ENCODE measurements at places on chromosomes 12 and 14. TPM values are rescaled to one million over a fixed set of nuclear protein-coding genes. Genes with fewer than 3 reads are reported as not detected.

DNA sequence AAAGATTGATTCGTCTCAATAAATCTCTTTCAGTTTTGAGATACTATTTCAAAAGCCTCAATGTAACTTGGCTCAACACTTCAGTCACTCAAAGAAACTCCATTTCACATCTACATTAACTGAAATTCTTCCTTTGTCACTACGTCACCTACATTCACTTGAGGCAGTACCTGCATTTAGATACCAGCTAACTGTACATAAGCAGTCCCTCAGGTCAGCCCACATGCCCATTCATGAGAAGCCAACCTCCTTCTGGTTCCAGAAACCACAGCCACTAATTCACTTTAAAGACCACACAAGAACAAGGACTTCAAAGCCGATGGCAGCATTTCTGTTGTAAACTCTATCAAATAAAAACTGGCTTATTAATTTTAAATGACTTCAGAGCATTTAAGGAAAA lies 43.0 kb downstream of the SETD3 start:
- no peak for DNase-seq

DNA sequence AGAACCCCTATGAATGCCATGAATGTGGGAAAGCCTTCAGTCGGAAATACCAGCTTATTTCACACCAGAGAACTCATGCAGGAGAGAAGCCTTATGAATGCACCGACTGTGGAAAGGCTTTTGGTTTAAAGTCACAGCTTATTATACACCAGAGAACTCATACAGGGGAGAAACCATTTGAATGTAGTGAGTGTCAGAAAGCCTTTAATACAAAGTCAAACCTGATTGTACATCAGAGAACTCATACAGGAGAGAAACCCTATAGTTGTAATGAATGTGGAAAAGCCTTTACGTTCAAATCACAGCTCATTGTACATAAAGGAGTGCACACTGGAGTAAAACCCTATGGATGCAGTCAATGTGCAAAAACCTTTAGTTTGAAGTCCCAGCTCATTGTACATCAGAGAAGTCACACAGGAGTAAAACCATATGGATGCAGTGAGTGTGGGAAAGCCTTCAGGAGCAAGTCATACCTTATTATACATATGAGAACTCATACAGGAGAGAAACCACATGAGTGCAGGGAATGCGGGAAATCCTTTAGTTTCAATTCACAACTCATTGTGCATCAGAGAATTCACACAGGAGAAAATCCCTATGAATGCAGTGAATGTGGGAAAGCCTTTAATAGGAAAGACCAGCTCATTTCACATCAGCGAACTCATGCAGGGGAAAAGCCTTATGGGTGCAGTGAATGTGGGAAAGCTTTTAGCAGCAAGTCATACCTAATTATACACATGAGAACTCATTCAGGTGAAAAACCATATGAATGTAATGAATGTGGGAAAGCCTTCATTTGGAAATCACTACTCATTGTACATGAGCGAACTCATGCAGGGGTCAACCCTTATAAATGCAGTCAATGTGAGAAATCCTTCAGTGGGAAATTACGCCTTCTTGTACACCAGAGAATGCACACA lies 22.3 kb downstream of the ZNF268 start:
- DNase-seq, result no peak

- peak; percentile 49 for DNase-seq
These were observed 3.2 kb upstream of the COX8C start for GRCh38 chr14:93343797-93344196.

Gene RFLNA
- 0.76 TPM for total RNA-seq

DNA sequence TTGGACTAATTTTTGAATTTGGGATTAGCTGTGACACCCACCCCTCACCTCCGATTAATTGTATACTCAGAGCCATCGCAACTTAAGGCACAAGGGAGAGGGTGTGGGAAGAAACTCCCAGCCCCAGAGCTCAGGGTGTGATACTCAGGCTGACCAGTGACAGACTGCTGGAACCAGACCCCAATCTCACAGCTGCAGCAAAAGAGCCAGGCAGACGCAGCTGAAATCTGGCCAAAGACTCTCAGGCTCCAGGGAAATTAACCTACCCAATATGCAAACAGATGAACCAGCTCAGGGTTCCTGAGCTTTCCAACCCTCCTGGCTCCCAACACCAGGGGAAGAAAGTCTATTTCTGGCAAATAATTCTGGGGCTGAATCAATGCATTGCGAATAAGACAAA lies 30.5 kb downstream of the ANAPC7 start:
- no peak for DNase-seq

DNA sequence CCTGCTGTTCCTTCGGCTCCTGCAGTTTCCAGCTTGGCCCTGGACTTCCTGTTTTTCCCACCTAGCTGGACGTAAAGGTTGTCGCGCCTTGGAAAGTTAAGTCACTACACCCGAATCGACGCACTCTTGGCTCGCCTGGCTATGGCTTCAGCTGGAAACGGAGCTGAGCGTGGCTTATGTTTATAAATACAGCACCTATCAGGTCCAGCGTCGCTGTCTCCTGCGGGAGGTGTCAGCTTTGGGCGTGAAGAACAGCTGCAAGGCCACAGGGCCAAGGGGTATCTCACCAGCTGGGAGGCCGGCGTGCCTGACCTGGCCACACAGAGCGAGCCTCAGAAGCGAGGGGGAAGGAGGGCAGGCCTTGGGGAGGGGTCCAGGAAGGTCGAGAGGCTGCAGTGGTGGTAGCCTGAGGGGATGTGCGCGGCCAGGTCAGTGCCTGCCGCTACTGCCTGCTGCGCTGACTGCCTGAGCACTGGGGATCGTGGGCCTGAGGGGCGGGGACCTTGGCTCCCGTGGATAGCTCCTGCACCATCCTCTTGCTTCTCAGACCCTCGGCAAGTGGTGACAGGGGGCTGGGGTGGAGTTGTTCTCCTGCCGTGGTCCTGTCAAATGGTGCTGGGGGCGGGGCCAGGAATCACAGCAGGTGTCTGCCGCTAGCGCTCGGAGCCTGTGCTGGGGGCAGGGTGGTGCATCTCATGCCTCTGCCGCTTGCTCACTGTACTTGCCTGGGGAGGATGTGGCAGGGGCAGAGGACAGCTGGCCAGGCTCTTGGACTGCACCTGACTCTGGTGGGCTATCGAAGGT lies 12.5 kb downstream of the PACS2 start:
- no peak for DNase-seq

DNA sequence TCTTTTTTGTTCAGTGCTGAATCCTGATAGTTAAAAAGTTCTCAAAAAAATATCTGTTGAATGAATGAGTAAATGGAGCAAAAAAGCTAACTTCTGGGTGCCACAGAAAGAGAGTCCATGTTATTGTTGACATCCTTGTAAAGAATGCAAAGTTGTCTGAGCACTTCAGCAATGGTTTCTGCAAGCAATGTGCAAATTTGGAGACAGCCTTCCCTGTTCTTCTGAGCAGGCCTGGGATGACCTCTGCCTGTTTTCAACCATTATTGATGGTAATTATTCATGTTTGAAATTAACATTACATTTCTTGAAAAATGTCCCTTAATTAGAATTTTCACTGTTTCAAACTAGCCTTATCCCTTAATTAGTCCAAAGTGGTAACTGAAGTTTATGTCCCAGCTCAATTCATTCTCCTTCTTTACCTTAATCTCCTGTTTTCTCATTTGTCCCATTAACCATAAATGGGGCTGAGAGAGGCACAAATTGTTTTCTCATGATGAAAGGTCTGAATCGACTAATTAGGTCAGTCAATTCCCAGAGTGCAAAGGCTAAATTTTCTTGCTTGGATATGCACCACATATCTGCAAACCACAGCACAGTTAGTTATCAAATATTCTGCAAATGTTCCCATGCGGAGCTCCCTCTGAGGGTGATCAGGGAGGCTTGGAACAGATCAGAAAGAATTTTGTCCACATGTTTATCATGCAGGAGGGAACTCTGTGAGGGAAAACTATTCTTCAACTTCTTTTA lies 139.4 kb upstream of the KRR1 start:
- DNase-seq, result no peak

Gene DEGS2
- 28.7 TPM for total RNA-seq

Data from kidney (tissue), 22 donors.